Activated B cell treated with CpG ODN at 0.5 μM for 24 hours (primary cell): ENCODE measurements at places on chromosomes 7 and 10.

DNA sequence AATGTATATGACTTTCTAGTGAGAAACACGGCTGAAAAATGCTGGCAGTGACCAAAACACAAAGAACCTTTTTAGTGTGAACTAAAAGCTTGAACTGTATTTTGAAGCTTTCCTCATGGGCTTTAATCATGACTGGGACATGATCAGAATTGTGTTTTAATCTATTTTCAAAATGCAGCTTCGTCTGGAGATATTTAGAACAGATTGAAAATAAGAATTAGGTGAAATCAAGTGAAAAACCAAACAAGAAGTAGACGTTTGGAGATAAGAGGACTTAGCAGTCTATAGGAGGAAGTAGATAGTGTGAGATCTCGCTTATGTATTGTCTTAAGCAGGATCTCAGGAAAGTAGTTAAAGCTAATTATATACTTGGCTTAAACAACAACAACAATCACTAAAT, 865.4 kb upstream of the MBL2 start:
- no peak for DNase-seq

DNA sequence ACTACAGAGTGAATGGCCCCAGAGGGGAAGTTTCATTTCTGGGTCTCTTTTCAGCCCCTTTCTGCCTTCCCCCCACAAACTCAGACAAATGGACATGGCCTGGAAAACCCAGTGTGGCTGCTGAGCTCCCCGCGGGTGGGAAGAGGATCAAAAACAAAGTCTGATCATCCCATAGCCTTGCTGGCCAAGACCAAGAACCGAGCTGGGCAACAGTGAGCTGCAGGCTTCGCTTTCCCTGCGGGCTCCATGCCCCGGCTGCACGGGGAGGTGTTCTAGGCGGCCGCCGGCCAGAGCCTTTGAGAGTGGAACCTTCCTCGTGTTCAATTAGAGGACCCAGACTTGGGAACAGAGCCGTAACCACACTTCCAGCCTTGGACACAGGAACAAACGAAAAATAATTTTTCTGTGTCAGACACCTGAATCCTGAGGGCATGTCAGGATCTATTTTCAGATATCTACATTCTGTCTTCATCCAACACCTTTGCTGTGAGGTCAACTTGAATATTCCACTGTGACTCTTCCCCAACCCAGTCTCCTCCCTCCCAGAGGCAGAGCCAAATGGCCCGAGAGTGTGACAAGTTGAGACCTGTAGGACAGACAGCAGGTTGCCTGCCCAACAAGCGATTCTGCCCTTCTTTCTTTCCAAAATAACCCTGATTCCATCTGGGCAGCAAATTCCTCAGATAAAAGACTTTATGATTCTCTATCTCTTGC, 26.0 kb downstream of the WDR86 start:
- peak; percentile 12 for DNase-seq

DNA sequence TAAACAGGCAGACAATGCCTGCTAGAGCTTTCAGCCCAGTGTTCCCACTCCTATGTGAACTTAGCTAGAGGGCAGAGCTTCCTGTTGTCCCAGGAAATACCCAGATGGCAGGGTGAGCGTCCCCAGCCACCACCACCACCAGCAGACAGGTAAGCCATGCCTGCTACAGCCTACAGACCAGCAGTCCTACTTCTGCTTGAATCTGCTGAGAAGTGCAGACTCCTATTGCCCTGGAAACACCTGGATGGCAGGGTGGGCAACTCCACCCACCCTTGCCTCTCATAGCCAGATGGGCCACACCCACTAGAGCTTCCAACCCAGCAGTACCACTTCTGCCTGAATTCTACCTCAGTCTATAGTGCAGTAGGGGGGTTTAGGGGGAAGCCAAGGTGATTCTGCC, 64.4 kb downstream of the FBXL13 start:
- no peak for DNase-seq

- no peak for DNase-seq
Measured at GRCh38 chr7:40622941-40623501, 488.2 kb downstream of the SUGCT start.

DNA sequence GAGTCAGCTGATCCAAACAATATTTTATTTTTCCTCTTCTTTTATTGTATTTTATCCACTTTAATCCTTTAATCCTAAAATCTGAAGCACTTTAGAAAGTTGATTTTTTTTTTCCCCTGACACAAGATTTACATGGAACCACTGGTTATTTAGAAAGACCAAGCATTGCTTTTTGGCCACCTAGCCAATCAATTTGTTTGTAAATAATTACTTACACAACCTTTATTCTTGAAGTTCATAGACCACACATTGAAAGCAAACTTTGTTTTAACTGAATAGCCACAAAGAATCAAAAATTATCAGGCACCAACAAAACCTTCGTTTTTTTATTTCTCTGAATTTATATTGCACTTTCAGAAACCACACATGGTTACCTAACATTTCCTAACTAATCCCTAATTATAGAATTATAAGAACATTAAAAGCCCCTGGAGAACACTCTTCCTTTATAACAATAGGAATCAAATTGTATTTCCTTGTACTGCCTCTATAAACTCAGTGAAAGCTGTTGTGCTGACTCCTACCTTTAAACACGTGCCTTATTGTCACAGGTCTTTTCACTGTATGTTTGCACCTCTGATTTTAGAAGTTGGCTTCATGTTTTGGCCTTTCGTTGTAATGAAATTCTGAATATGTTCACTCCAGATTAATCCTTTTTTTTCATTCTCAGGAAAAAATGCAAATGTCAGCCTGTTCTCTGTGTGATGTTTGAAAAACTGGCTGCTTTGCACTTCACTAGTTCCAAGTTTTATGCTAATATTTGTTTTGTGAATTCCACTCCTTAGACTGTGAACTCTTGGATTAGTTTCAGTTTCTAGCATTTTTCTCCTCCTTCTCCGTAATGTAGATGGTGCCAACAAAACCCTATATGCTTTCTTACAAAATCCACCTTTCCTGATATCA, 1511.9 kb downstream of the REEP3 start:
- no peak for DNase-seq

DNA sequence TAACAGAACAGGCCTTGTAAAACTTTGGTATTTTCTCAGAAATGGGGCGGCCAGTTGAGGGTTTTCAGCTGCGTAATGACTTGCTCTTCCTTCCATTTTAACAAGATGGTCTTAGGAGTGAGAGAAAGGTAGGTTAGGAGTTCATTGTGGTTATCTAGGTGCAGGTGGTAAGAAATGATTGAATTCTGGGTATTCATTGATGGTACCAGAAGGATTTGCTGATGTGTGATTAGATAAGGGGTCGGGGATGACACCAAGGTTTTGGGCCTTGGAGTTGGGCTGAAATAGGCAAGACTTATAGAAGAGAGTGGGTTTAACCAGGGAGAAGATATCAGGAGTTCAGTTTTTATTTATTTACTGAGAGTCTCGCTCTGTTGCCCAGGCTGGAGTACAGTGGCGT, 2.6 kb downstream of the MDH2 start:
- DNase-seq: no peak

- no peak for DNase-seq
Measured at GRCh38 chr10:88903715-88904114, 23.7 kb downstream of the STAMBPL1 start.

DNA sequence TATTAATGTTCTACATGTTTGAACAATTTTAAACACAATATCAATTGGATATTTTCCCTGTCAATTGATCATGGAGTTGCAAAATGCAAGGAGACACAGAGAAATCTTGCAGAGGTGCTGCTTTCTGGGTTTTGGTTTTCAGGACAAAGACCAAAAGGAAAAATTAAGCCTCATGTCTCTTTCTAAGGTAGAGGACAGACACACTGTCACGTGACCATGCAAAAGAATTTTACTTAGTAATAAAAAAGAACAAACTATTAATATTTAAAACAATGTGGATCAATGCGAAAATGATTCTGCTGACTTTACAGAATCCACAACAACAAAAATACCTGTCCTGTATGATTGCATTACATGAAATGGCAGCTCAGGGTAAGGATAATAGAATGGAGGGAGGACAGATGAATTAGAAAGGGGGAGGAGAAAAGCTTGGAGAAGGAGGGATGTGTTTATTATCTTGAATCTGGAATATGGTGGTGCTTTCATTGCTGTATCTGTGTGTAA, 493.7 kb upstream of the NUPR2 start:
- no peak for DNase-seq

DNA sequence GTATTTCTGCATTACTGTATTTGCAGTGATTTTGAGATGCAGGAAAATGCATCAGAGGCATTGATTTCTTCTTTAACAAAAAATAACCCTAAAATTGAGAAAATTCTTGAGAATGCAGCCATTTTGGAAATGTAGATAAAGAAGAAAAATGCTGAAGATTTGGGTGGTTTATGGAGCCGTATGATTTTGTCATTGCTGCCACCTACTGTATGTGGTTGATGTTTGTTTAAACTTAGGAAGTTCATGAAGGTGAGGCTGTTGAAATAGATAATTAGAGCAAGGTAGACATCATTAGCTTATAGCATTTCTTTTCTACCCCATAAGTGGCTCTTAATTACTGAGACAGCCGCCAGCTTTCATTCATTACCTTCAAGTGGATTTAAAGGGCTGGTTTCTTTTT, 92.1 kb upstream of the SAMD8 start:
- DNase-seq: no peak

DNA sequence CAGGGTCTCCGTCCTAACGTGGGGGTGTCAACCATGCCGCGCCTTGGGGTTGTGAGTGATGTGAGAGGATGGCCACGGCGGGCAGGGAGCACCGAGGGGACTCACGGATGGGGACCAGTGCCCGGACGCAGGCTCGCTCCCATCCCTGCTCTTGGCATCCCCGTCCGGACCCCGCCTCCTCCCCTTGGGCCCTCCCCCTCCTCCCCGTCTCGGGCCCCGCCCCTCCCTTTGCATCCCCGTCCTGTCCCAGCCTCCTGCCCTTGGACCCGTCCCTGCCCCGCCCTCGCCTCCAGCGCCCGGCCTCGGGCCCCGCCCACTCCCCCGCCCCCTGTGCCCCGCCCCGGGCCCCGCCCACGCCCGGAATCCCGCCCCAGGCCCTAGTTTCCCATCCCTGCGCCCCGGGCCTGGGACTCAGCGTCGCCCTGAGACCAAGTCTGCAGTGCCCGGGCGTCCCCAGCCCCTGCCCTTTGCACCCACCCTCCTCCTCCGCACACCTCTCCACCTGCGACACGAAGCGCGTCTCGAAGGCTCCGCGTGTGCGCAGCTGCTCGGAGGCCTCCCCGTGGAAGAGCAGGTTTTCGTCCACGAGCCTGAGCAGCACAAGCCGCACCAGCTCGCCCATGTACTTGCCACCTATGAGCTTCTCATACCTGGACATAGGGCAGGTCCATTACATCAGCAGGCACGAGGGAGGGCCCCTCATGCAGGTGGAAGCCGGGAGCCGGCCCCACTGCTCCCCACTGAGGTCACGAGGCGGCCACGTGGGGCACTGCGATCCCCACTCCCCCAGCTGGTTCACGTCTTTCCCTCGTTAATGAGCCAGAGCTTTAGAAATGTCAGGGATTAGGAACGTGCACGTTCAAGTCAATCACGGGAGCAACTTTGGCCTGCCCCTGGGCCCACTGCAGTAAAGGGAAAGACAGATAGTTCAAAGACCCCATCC, 5.1 kb upstream of the MYL7 start:
- DNase-seq: peak; percentile 55

- DNase-seq: no peak
Measured at GRCh38 chr10:89659143-89660131, 14.4 kb upstream of the PANK1 start.

GRCh38 chr7:38881947-38882684, 26.9 kb downstream of the VPS41 start:
- no peak for DNase-seq

- no peak for DNase-seq
Measured at GRCh38 chr7:26574476-26574875, 282.8 kb downstream of the SNX10 start.

DNA sequence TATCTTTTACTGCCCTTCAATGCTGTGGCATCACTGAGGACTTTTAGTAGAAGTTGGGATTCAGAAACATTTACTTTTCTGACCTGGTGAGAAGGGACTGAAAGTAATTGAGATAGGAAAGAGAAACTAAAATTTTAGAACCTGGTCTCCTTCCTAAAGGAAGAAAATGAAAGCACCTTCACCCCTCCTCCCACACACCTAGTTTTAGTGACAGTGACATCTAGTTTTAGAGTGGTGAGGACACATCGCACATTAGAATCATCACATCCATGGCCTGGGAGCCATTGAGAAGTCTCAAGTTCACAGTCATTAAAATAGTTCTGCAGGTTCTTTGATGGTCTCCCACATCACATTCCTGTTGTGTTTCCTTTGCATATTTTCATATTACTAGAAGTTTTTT, 16.1 kb downstream of the TAS2R41 start:
- no peak for DNase-seq

GRCh38 chr10:33388382-33388781, 53.9 kb upstream of the NRP1 start:
- DNase-seq: no peak

- DNase-seq: no peak
Measured at GRCh38 chr7:51180092-51180491, 136.5 kb downstream of the COBL start.

DNA sequence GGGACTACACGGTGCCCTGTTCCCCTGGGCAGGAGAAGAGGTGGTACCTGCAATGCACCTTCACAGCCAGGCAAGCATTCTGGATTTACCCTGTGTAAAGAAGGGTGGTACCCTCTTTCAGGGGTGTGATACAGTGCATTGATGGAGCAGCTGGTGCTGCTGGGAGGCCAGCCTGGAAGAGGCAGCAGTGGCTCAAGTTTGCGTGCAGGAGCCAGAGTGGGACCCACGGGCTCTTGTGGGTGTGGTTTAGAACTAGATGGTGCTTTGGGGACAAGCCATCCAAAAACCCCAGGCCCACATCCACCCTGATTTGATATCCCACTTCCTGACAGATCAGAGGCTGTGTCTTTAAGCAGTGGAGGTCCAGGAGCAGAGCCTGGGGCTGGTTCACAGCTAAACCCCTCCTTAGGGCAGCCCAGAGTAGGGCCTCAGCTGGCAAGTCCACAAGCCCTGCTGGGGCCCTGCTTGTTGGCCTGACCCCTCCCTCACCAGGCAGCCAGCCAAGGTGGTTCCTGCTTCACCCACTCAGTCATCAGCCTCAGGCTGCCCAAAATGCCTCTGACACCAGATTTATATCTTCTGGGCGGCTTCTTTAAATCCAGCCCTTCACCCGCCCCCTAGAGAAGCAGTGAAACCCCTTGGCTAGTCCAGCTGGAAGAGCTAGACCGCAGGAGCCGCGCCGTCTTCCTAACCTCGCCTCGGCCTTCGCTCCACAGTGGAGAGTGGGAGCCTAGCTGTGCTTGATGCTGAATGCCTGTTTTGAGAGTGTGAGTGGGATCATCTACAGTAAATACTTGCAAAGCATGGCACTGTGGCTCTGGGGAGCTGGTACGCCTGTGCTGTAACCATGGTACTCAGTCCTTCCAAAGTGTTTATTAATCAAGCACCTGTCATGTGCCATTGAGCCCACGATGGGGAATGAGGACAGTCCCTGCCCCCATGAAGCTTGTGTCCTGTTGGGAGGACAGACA, 1.4 kb upstream of the ASIC3 start:
- no peak for DNase-seq

DNA sequence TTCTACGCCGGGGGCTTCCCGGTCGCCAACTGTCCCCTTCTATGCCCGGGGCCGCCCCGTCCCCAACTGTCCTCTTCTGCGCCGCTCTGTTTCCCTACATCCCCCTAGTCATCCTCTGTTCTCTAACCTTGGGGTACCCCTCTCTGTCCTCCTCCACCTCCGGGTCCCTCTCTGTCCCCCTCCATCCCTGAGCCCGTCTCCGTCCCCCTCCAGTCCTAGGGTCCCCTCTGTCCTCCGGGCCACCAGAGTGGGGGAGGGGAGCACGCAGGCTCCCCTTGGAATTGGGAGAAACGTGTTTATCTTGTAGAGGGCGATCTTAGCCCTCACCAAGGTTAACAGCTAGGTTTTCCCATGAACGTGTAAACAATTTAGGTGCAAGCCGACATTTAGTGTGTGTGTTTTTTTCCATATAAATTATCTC, 852 bp upstream of the KLF6 start:
- DNase-seq: no peak

GRCh38 chr10:32461203-32461602, 15.3 kb downstream of the CCDC7 start:
- DNase-seq: no peak
